Activated naive CD8-positive, alpha-beta T cell treated with anti-CD3 and anti-CD28 coated beads for 36 hours (primary cell): ENCODE measurements at places on chromosomes 4 and X.

DNA sequence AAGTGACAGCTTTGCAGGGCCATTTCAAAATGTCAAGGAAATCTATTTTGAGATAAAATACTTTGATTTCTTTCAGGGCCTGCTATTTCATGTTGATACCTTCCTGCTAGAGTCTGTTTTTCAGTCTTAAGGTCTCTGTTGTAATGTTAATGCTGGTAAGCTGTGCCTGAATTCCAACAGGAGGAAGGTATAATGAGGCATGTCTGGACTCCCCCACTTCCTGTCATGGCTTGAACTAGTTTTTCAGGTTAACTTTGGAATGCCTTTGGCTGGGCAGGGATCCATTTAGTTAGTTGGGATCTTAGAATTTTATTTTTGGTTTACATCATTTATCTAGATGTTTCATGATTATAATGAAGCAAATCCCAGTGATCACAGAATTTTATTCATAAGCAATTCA, 279.0 kb downstream of the CFAP47 start:
- H3K4me1 ChIP-seq = no peaks in the 10 kb centered on the region
- no peaks in the 10 kb centered on the region for H3K36me3 ChIP-seq
- no peak for DNase-seq
- no peaks in the 10 kb centered on the region for H3K27me3 ChIP-seq

DNA sequence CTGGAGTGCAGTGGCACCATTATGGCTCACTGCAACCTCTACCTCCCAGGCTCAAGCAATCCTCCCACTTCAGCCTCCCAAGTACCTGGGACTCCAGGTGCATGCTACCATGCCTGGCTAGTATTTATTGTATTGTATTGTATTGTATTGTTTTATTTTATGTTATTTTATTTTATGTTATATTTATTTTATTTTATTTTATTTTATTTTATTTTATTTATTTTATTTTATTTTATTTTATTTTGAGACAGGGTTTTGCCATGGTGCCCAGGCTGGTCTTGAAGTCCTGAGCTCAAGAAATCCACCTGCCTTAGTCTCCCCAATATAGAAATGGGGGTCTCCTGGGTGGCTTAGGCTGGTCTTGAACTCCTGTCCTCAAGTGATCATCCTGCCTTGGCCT, 42.6 kb downstream of the ELF2 start:
- H3K27ac ChIP-seq = no peak overlapping the region
- no peaks in the 10 kb centered on the region for H3K27me3 ChIP-seq
- no peaks in the 10 kb centered on the region for H3K4me1 ChIP-seq
- H3K4me3 ChIP-seq = no peak overlapping the region

DNA sequence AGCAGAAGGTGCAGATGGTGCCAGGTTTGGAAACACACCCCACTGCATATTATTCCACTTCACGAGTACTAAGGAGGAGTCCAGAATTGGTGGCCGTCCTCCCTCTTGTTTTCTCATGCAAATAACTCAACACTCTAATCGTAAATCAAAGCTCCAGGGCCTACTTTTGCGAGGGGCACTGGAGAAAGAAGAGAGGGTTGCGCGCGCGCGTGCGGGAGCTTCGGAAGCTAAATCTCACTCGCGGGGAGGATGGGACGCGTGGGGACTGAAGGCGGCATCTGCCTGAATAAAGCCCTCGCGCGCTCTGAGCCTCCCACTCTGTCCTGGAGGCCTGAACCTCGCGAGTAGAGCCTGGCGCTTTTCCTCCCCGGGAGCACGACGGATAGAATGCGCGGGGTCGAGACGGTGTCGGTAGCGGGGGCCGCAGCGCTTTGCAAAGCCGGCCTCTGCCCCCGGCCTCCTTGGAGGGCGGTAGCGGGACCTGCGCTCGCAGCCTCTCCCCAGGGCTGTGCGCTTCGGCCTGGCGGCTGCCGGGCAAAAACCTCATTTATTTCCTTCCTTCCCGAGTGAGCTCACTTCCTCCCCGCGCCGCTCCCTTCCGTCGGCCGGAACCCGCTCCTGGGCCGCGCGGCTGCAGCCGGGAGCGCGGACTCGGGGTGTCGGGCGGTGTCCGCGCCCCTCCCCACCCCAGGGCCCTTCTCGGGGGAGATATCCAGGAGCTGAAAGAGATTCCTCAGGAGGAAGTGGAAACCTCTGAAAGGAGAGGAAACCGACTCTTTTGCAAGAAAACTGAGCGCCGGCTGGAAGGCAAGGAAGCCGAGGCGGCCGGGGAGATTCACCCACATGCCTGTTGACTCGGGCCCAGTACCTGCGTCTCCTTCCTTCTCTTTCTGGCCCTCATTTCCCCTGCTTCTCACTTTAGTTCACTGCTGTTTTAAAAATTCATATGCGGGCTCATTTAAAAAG, 20.7 kb downstream of the HAND2 start:
- no peak overlapping the region for H3K27ac ChIP-seq
- DNase-seq = no peak
- H3K4me3 ChIP-seq = peak overlapping the region; percentile 66
- H3K4me1 ChIP-seq = peaks cover 24% of the 10 kb centered on the region
- H3K36me3 ChIP-seq = peaks cover 21% of the 10 kb centered on the region

DNA sequence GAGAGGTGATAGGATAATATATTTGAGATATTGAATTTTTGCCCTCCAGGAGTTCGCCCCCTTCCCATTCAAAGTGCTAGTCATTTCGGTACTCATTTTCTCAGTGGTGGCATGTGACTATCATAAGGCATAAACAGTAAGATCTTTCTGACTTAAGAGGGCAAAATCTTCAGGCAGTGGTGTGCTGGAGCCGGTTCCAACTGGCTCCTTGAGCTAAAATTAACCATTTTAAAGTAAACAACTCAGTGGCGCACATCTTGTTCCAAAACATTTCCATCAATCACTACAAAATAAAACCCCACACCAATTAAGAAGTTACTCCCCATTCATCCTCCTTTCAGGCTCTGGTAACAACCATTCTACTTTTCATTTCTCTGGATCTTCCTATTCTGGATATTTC, 43.3 kb downstream of the LUZP4 start:
- no peaks in the 10 kb centered on the region for H3K4me1 ChIP-seq
- H3K36me3 ChIP-seq = no peaks in the 10 kb centered on the region

GRCh38 chr4:176791591-176792325, 964 bp downstream of the VEGFC start:
- H3K4me1 ChIP-seq = peaks cover 3% of the 10 kb centered on the region
- H3K27ac ChIP-seq = no peak overlapping the region
- H3K27me3 ChIP-seq = peaks cover 59% of the 10 kb centered on the region
- DNase-seq = no peak

- no peak overlapping the region for H3K4me3 ChIP-seq
- H3K27me3 ChIP-seq = peaks cover 8% of the 10 kb centered on the region
- H3K4me1 ChIP-seq = no peaks in the 10 kb centered on the region
These were observed 26.0 kb downstream of the BEND2 start for GRCh38 chrX:18194688-18195087.

GRCh38 chrX:68631336-68631735, 16.1 kb upstream of the STARD8 start:
- peaks cover 2% of the 10 kb centered on the region for H3K36me3 ChIP-seq
- H3K27ac ChIP-seq = no peak overlapping the region
- H3K4me1 ChIP-seq = no peaks in the 10 kb centered on the region
- DNase-seq = no peak
- H3K4me3 ChIP-seq = no peak overlapping the region
- H3K27me3 ChIP-seq = no peaks in the 10 kb centered on the region

DNA sequence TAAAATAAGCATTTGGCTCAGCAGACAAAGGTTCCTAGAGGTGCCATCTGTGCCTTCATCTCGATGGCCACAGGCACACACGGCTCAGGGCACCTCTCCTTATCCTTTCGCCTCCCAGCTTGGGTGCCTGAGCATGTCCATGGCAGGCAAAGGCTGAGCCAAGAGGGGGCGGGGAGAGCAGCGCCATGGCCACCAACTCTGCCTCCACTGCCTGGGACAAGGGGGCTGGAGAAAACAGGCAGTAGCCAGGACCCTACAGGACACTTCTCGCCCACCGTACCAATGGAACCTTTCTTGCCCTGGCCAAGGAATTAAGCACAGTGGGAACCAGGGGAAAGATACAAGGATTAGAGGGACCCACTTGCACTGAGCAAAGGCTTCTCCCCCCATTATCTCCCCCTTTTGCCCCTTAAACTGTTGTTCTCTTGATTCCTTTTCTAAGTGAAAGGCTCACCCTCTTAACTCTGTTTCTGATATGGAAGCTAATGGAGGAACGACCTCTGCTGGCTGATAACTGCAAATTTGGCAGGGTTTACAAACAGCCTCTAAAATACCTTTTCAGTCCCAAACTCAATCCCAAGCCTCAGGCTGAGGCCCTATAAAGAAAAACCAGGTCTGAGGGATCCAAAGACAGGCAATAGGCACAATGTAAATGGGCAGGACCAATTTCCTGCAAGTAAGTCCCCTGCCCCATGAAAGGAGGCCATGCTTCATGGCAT, 335.2 kb downstream of the ADAM29 start:
- H3K27ac ChIP-seq = no peak overlapping the region
- H3K36me3 ChIP-seq = no peaks in the 10 kb centered on the region
- no peak overlapping the region for H3K4me3 ChIP-seq
- no peaks in the 10 kb centered on the region for H3K4me1 ChIP-seq
- no peaks in the 10 kb centered on the region for H3K27me3 ChIP-seq
- DNase-seq = no peak

GRCh38 chr4:140135529-140136088, 18.4 kb downstream of the MAML3 start:
- no peak overlapping the region for H3K27ac ChIP-seq
- peaks cover 46% of the 10 kb centered on the region for H3K4me1 ChIP-seq
- peaks cover 5% of the 10 kb centered on the region for H3K36me3 ChIP-seq
- no peak for DNase-seq
- no peak overlapping the region for H3K4me3 ChIP-seq

GRCh38 chrX:39195156-39195555, 393.9 kb downstream of the MID1IP1 start:
- no peak for DNase-seq
- peak overlapping the region; percentile 14 for H3K4me3 ChIP-seq
- peak overlapping the region; percentile 68 for H3K27ac ChIP-seq
- H3K27me3 ChIP-seq = peaks cover 6% of the 10 kb centered on the region
- peaks cover 24% of the 10 kb centered on the region for H3K4me1 ChIP-seq
- H3K36me3 ChIP-seq = no peaks in the 10 kb centered on the region
